Activated CD8-positive, alpha-beta memory T cell treated with anti-CD3 and anti-CD28 coated beads, Interleukin-2, amount 50 U/mL, for 4 hours (primary cell): ENCODE measurements at places on chromosomes 6 and 20.

DNA sequence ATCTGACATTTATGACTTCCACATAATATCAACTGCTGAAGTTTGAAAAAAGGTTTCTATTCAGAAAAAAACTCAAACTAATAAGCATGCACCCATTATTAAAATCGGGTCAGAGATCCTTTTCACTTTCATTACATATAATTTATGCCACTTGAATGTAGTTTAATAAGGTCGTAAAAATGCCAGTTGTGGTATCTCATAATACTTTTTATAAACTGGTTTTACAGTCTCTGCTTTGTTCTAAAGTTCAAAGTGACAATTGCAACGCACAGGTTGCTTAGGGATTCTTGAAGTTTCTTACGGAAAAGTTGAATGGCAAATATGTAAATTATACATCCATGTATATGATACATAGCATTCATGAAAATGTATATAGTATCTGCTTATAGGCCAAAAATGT, 229.4 kb upstream of the CEP162 start:
- no peak for DNase-seq

- no peak for DNase-seq
These were observed 823 bp downstream of the NHLRC1 start for GRCh38 chr6:18121580-18122127.

- DNase-seq = no peak
These were observed 808.3 kb upstream of the MAN1A1 start for GRCh38 chr6:120157873-120158272.

- DNase-seq = no peak
These were observed 37.6 kb upstream of the PLCB1 start for GRCh38 chr20:8094415-8094818.

DNA sequence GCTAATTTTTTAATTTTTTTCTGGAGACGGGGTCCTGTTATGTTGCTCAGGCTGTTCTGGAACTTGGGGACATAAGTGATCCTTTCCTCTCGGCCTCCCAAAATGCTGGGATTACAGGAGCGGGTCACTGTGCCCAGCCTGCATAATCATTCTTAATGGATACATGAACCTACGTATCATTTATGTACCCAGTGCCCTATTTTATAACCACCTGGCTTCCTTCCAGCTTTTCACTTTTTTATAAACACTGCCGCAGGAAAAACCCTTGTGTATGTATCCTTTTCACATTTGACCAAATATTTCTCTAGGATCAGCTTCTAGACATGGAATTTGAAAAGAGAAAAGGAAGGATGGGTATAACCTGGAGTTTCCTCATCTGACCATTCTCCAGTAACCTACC, 85.6 kb upstream of the RIN2 start:
- no peak for DNase-seq

DNA sequence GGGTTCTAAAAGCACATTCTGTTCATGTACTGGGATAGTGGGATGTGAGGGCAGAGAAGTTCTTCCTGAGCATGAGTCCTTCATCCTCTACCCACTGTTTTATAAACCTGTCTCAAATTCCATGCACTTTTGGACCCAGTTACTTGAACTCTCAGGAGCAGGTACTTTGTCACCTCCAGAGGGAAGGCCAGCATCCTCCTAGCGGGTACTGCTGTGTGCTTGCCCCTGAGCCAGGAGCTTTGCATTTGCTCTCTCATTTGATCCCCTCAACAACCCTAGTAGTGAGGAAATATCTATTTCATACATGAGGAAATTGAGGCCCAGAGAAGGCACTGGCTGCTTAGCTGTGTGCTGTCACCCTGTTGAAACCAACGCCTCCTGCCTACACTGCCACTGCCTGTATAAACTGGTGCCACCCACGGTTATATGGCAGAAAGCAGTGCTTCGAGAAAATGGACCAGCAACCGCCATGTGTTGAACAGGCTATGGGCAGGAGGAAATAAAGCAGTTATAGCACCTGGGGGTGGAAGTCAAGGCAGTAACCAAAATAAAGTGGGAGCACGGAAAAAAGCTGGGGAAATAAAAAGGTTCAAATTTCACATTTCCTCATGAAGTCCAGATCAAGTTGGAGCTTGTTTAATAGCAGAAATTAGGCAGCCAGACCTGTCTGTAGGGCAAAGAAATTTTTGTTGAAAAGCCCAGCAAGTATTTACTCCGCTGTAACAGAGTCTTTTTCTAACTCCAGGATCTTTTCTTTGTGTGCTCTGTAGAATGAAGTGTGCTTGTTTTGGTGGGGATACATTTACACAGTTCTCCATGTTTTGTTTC, 38.0 kb downstream of the KLHL31 start:
- DNase-seq = no peak

DNA sequence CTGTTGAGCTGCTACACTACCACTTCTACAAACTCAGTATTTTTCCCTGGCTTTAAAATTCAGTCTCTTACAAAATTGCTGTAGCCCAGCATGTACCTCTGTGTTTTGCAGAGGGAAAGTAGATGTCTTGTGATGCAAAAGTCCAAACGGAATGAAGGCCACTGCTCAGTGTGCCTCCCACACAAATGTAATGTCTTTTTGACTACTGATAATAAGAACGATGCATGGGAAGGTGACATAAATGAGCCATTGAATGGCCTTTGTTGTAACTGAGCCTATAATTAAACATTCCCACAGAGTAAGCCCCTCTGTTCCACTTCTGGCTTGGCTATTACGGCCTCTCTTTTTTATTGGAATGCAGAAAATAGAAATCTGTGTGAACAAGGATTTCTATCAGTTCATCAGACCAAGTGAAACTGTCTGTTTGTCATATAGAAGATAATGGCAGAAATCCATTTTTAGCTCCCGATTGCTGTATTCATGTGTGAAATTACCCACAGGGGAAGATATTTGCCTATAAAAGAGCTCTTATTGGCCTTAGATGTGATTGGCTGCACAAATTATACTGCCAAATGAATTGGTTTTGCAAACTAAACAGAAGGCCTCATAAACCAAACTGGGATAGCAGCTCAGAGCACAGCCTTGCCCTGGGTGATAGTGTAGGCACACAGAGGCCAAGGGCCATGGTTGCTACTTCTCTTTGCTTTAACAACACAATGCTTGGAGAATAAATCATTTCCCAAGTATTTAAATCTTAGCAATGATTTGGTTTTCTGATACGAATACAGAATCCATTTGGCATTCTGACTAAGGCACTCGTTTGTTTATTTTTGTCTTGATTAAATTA, 241.5 kb upstream of the PLN start:
- no peak for DNase-seq

- DNase-seq = no peak
These were observed 2.8 kb downstream of the ACSS1 start for GRCh38 chr20:25054995-25055629.

DNA sequence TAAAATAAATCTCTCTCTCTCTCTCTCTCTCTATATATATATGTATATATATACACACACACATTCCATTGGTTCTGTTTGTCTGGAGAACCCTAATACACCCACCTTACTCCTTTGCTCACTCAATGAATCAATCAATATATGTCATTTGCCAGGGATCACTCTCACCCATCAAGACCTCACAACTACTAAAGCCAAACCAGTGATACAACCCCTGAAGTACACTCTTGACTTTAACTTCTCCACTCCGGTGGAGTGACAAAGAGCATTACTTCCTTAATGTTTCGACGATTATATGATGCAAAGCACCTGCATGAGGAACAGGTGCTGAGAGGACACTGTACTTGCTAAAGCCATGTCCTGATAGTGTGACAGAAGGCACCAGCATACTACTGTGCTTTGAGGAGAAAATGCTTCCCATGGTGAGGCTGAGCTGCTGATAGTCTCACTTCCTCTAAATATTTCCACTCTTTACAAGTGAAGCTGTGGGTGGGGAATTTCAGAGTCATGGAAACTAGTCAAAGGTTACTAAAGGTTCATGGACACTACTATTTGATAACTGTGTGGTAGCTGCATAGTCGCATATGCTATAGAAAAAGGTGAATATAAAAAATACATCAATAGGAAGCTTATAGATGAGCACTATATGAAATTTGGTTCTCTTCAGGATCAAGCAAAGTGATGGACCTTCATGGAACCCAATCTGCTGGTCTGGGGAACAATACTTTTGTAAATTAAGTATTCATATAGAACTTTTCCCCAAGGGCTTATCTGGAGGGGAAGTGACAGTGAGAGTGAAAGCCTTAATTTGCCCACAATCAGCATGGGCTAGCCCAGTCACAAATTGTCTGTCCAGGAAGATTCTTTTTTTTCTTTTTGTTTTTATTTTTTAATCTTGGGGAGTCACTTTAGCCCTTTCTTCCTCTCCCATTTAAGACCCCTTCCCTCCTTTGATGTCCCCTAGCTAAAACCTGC, 141.9 kb upstream of the NEDD9 start:
- DNase-seq = no peak
